Ascending aorta (tissue), 2 donors: ENCODE measurements at places on chromosomes 6 and 20. TPM values are rescaled to one million over a fixed set of nuclear protein-coding genes. Genes with fewer than 3 reads are reported as not detected.

Gene GSTA3
- total RNA-seq: not detected

Gene SLC22A7
- 1.8 TPM for total RNA-seq

Gene MLN
- total RNA-seq: not detected

Gene CDKN1A
- 353 TPM for total RNA-seq

Gene ANKRD66
- not detected for total RNA-seq

Gene NFYA
- total RNA-seq: 10.4 TPM

Gene C4A
- total RNA-seq: 147 TPM

Gene DDX43
- total RNA-seq: not detected

Gene TP53INP2
- total RNA-seq: 6.2 TPM

Gene HLA-DRA
- total RNA-seq: 220 TPM

Gene COL11A2
- total RNA-seq: 0.11 TPM

Gene RSPH9
- total RNA-seq: not detected

Gene POPDC3
- not detected for total RNA-seq

Gene E2F1
- total RNA-seq: 0.53 TPM

Gene ZBTB46
- 39.5 TPM for total RNA-seq

Gene NAA20
- total RNA-seq: 2.7 TPM

Gene TRERF1
- 34.1 TPM for total RNA-seq

Gene RNF39
- total RNA-seq: not detected

Gene TRIM15
- not detected for total RNA-seq

Gene INSM1
- total RNA-seq: not detected

Gene GPX5
- total RNA-seq: not detected

Gene SGK1
- 200 TPM for total RNA-seq

Gene REM1
- total RNA-seq: 31.0 TPM

Gene GHRH
- not detected for total RNA-seq

Gene NELFE
- total RNA-seq: 208 TPM
